ENCODE measurements at places on chromosomes 11 and 22.

GRCh38 chr11:16178273-16178672 is 178.1 kb downstream of the SOX6 start:
- no peak for DNase-seq

DNA sequence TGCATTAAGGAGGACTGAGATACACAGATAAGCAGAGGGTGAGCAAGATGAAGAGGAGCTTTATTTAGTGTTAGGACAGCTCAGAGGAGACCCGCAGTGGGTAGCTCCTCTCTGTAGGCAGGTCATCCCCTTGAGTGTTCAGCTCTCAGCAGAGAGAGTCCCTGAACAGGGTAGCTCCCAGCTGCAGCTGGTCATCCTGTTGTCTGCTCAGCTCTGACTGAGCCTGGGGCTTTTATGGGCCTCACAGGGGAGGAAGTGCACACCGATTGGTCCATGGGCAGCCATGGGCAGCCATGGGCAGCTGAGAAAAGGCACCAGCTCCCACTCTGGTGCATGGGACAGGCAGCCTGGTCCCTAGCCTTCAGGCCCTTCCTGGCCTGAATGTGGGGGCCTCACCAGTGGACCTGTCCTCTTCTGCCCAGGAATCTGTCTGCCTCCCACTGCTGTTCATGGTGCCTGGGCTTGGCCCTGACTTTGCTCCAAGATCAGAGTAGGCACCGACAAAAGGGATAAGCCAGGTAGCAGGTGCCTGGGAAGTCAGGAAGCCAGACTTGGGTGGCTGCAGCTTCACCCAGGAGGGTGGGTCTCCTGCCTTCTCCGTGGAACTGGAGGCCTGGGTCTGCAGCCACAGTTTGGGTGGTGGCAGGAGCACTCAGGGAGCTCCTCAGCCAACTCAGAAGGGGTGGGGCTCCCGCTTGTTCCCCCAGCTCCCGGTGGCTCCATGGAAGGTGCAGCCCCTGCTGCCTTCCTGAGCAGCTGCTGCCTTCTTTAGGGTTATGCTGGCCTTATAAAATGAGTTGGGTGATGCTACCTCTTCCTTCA is 54.7 kb downstream of the MYEOV start:
- DNase-seq = no peak

- DNase-seq = no peak
These were observed 80.2 kb downstream of the TBC1D22A start for GRCh38 chr22:46842606-46843005.

DNA sequence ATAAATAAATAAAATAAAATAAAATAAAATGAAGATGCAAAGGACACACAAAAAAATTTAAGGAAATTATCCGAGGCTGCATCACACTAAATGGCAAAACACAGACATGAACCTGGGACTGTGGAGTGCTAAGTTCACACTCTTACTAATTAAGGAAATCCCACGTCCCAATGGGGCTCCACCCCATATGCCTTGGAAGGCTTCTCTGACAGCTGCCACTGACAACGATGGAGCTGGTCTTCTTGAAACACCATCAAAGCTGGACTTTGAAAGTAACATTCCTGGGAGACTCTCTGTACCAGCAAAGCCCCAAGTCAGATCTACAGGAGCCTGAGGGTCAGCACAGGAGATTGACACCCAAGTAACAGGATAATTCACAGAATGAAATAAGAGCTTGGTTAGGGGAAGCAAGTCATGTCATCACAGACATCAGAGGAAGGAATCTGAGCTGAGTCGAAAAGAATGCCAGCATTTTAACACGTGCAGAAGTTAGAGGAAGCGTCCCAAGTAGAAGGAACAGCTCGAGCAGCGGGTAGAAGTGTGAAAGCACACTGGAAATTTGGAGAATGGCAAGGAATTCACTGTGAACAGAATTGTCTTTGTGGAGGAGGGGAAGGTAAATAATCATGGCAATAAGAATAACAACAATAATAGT is 13.8 kb downstream of the TPST2 start:
- DNase-seq = no peak

- DNase-seq = no peak
These were observed 29.4 kb upstream of the TTC36 start for GRCh38 chr11:118497831-118498230.

DNA sequence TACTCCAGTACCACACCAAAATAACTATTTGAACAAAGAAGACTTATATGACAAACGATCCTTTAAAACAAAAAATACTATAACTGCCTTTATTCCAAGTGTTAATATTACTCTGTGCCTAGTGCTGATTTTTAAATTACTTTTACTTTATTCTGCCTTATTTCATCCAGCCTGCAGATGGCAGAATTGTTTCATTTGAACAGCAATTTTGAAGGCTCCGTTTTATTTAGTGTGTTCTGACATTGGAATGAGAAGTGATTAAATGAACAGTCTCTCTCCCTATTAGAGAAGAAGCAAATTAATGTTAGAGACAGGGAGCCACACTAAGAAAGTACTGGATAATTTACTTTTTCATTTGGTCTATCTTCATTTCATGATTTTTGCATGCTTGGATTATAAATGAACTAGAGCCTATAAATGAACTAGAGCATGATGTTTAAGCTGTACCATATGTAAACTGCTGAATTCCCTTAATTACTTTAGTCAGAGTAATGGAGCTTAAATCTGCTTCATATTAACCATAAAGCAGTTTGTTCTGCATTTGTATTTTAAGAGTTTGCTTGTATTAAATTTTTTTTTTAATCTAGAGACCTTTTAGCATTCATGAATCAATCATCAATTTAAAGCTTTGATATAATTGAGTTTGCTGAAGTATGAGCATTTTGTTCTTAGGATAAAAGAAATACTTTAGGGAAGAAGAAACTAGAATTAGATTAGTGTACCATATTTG is 9.8 kb downstream of the PDHX start:
- no peak for DNase-seq

DNA sequence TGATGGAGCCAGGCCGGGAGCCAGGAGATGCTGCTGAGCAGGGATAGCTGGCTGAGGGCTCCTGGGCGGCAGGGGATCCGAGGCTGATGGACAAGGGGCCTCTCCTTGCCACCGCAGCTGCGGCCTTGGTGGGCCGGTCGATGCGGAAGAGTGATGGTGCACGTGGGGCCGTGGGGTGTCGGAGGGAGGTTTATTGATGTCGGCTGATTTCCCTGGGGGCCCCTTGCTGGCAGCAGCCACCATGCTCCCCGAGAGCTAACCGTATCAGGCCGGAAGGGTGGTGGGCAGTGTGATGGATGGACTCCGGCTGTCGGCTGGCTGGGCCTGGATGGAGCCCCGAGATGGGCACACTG is 31.0 kb upstream of the CCDC188 start:
- DNase-seq = no peak

DNA sequence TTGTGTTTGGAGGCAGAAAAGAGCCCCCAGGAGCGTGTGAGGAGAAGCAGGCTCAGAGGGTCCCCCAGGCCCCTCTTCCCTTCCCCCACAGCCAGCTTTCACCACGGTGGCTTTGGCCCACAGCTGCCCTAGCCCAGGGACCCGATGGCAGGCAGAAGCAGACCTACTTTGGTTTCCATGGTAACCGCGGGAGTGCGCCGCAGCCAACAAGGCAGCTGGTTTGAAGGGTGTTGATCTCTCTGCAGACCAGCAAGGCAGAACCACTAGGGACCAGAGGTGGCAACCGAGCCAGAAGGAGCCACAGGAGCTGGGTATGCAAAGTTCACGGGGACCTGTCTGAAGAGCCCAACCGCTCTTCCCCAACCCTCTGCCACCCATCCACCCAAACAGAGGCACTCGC is 69.4 kb downstream of the BUD13 start:
- DNase-seq = peak; percentile 67
